ENCODE measurements at places on chromosomes 5 and 9. TPM values are rescaled to one million over a fixed set of nuclear protein-coding genes. Genes with fewer than 3 reads are reported as not detected.
A peak's percentile ranks its signal among the peaks of the same experiment; 100 is the strongest.

HTR1A gene
- total RNA-seq: not detected

DNA sequence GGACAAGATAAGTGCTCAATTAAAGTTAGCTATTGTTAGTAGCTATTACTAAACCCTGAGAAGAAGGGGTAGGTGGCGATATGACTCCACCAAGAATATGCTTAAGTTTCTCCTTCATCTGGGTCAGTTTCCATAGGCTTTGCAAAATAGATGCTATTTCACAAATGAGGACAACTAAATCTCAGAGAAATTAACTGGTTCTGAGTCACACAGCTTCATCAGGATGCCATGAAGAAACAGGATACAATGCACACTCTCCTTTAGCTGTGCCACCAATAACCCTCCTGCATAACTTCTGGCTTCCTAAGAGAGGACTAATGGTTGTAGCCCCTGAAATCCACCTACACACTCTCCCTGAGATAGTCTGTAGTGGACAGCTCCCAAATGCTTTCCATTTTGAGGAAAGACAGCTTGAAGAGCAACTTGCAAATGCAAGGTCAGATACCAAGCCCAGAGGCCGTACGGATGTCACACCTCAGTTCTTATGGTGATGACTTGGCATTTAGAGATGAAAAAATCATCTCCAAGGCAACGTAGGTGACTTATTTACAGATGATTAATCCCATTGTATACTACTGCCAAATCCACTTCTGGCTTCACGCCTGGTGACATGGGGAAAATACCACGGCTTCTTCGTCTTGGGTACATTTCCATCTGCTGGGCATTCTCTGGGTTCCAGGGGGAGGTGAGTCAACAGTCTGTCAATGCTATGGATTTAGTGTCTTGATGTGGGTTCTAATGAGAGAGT lies 251.4 kb upstream of the IL12B start:
- DNase-seq: no peak

- peak; percentile 31 for DNase-seq
Observed at GRCh38 chr9:133855802-133856521, 117.8 kb upstream of the SARDH start.

KCNT1 gene
- 3.6 TPM for total RNA-seq

PCDHB11 gene
- total RNA-seq: 5.1 TPM

GRCh38 chr5:77877516-77878355 lies 101.6 kb upstream of the TBCA start:
- DNase-seq: no peak

- no peak for DNase-seq
Observed at GRCh38 chr5:16271851-16272250, 92.3 kb upstream of the MARCHF11 start.

TTC23L gene
- 0.72 TPM for total RNA-seq

BASP1 gene
- 170 TPM for total RNA-seq

DNA sequence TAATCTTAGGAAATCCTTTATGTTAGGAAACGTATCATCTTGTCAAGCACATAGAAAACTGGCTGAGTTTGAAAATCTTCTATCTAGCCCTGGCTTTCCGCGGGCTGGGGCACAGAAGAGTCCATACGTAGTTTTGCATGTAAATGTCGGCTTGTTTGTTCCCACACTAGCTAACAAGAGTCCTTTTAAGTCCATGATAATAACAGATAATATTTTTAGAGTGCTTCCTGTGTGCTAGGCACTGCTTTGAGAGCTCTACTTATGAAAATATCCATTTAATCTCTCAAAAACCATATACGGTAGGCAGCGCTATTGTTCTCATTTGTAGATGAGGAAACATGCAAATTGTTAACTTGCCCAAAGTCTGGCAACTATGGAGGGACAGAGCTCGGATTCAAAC lies 40.5 kb downstream of the FYB1 start:
- peak; percentile 24 for DNase-seq

- peak; percentile 38 for DNase-seq
Observed at GRCh38 chr5:101080462-101081240, 177.6 kb upstream of the ST8SIA4 start.

GRCh38 chr9:841371-842209 lies at the start of gene DMRT1:
DMRT1 (plus strand) TSS chr9:841697; CDS start chr9:841839, 142 bp downstream.
- no peak for DNase-seq

DNA sequence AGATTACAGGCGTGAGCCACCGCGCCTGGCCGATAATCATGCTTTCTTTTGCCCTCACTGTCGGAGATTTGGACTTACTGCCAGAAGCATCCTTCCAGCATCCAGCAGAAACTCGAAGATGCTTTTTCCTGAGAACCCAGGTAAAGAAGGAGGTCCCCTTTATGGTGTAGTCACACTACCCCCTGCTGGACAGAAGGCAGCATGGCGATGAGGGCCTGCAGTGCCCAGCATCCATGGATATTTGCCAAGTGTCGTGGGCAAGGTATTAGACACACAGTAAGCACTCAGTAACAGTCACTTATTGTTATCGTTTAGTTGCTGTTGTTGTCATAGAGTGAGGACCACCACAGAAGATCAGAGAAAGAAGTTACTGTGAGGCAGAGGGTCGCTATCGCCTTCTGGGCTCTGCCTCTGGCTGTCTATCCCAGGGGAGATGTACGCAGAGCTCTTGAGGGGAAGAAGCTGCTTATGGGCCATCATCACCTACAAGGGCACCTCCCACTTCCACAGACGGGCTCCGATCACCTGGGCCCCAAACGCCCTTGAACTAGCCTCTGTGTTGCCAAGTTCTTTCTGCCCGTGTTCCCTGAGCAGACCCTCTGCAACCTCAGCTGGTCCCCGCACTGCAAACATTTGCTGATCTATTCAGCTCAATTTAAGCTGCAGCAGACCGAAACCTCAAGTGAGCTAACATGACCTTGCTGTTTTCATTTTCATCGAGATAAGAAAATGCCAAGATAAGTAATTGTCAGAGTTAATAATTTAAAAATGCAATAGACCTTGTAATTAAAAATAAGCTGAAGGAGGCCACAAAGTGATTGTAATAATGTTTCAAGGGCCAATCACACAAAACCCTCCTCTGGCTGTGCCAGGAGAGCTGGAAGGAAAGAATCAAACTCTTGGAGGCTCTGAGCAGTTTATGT lies 23.9 kb downstream of the C5orf15 start:
- DNase-seq: peak; percentile 48

DNA sequence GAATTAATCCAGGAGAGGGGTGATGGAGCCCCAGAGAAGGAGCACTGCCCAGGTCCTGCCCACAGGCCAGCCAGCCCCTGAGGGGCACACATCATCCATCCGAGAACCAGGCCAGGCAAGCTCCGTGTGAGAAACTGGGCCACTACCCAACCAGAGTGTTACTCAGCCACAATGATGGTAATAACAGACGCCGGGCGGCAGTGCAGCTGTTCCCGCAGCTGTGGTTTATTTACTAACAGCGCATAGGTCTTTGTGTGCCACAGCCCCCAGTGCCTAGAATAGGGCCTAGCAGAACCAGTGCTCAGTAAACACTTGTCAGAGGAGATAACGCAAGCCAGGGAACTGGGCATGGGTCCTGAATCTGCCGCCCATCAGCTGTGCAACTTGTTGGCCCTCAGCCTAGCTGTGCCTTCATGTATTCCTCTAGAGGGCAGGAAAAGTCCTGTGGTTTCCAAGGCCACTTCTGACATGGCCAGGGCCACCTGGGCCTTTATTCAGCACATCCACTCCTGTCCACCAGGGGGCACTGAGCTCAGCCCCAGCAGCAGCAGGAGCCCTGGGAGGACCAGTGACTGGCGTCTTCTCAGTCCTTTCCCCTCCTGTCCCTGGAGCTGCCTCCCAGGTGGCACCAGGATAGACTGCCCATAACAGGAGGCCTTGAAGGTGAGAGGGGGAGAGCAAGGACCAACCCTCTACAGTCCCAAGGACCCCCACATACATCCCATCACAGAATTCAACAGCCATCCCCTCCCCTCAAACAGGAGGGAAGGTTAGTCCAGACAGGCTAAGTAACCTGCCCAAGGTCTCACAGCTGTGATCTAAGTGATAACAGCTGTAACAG lies 2.1 kb downstream of the MXD3 start:
- DNase-seq: peak; percentile 57

NSUN2 gene
- total RNA-seq: 31.8 TPM

DNA sequence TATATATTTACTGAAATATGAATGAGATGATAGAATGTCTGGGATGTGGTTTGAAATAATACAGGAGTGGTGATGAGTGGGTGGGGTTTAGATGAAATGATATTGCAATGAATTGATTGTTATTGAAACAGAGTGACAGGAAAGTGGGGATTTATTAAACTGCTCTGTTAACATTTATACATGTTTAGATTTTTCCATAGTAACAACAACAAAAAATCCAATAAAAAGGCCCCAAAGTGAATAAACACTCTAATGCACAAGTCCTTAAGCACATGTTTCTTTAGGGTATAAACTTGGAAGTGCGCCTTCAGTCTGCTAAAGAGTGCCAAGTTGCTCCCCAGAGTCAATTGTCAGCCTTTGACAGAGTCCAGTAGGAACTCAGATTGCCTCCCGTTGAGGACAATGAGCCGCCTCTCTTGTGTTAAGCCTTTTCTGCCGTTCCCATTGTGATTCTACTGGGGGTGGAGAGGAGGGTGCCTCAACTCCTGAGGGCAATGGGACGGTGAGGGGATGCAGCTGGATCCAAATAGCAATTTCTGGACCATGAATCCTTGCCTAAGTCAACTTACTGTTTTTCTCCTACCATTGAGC lies 112.3 kb downstream of the SLC28A3 start:
- DNase-seq: no peak

GRCh38 chr5:7857926-7858632 lies 7.1 kb upstream of the CFAP90 start:
- no peak for DNase-seq

FXN gene
- total RNA-seq: 8.2 TPM

GRCh38 chr9:99762470-99762869 lies 59.2 kb upstream of the NR4A3 start:
- DNase-seq: peak; percentile 9

GRCh38 chr5:163345216-163345615 lies 92.2 kb upstream of the CCNG1 start:
- DNase-seq: peak; percentile 7

DNA sequence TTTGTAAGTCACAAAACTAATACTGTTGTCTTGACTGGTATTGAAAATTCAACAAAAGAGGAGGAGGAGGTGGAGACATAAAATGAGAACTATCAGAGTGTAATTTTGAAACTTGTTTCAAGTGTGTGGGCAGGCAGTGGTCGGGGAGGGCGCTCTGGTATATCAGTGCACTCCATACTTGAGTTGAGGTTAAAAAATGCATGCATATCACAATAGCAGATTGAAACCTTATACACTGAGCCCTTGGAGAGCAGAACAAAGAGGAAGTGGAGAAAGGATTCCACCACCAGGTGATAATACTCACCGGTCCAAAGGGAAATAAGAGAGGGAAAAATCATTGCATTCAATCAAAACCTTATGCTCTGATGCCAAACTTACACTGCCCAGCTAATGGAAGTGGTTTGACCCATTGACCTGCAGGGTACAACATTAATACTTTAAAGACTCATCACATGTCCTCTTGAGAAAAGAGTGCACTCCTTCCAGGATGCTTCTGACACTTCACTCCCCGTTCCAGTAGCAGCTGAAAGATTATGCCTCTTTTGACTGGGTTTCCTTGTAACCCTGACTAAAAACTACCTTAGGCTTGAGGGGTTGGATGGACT lies 79.5 kb upstream of the FAM169A start:
- no peak for DNase-seq

DNA sequence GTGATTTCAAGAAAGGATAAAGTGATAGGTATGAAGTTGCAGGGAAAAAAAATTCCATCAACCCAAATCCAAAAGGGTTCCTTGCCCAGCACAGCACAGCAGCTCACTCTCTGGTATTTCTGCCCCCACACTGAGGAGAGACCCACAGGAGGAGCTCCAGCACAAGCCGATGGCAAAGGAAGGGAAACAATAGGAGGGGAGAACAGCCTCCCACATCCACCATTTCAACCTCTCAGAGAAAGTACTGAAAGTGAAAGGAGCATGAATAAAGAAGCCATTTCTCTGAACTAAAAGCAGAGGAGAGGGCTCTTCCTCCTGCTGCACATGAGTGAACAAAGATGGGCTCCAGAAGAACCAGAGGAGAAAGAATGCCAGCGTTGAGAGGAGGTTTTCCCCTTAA lies 54.9 kb upstream of the ZSWIM6 start:
- peak; percentile 31 for DNase-seq

- no peak for DNase-seq
Observed at GRCh38 chr9:106451223-106451622, 411.7 kb upstream of the ZNF462 start.
